Effector memory CD4-positive, alpha-beta T cell (primary cell): ENCODE measurements at places on chromosomes 3 and 15.

- peaks cover 11% of the 10 kb centered on the region for H3K4me1 ChIP-seq
- H3K27ac ChIP-seq: no peak overlapping the region
- no peaks in the 10 kb centered on the region for H3K36me3 ChIP-seq
- no peaks in the 10 kb centered on the region for H3K27me3 ChIP-seq
These were observed 94.3 kb downstream of the UACA start for GRCh38 chr15:70669006-70669602.

GRCh38 chr3:24100696-24101402 is 155.8 kb downstream of the NR1D2 start:
- no peak for DNase-seq
- no peaks in the 10 kb centered on the region for H3K27me3 ChIP-seq
- no peak overlapping the region for H3K4me3 ChIP-seq
- H3K27ac ChIP-seq: no peak overlapping the region
- H3K4me1 ChIP-seq: no peaks in the 10 kb centered on the region
- H3K36me3 ChIP-seq: no peaks in the 10 kb centered on the region

DNA sequence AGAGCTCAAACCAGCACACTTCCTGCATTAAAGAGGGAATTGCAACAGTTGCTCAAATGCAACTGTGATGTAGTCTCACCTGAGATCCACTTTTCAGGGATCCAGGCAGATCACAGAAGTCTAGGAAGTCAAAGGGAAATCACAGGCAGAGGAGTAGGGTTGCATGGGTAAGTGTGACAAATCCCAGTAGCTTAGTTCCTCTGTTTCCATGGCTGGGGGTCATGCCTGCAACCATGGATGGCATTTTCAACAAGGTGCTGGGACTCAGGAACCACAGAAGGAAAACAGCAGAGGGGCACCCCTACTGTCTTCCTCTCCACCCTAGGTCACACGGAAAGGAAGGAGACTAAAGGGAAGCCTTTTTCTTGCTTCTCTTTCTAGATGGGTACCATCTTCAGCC is 36.5 kb upstream of the ARNT2 start:
- no peak for DNase-seq
- H3K4me3 ChIP-seq: no peak overlapping the region
- H3K4me1 ChIP-seq: no peaks in the 10 kb centered on the region
- H3K27me3 ChIP-seq: no peaks in the 10 kb centered on the region

- no peak overlapping the region for H3K4me3 ChIP-seq
- no peaks in the 10 kb centered on the region for H3K27me3 ChIP-seq
- H3K36me3 ChIP-seq: no peaks in the 10 kb centered on the region
- DNase-seq: no peak
- H3K4me1 ChIP-seq: no peaks in the 10 kb centered on the region
- no peak overlapping the region for H3K27ac ChIP-seq
These were observed 79.0 kb upstream of the SGO1 start for GRCh38 chr3:20264900-20265567.

DNA sequence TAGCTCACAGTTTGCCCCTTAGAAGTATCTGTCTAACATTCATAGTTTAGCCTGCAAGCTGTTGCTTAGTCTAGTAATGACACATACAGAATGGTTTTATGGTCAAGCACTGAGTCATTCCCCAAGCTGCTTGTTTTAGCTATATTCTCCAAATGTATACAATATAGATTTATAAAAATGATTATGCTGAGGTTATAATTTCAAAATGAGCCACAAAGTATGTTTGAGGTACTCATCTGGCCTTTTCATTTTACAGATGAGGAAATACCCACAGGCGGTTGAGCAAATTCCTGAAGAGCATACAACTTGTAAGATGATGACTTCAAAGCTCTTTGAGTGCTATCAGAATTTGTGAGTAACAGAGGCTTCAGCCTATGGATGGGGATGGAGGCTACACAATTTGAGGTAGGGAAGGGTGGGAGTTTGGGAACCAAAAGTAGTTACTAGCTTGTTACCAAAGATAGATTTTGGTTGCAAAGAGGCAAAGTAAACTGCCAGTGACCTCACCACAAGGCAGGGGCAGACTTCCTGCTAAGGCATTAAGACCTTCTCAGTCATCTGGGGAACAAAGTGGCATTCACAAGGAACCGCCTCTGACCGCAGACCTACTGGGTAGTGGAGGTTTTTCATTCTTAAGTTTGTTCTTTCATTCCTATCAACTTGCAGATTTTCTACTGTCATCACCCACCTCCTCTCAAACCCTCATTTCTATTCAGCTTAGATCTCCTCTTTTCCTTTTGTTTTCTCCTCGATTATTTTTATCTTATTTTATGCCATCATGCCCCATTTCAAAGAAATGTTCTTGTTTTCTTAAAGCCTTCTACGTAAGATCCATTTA is 257.2 kb upstream of the NECTIN3 start:
- no peak overlapping the region for H3K4me3 ChIP-seq
- no peaks in the 10 kb centered on the region for H3K36me3 ChIP-seq
- no peaks in the 10 kb centered on the region for H3K27me3 ChIP-seq
- no peak overlapping the region for H3K27ac ChIP-seq
- H3K4me1 ChIP-seq: no peaks in the 10 kb centered on the region
- DNase-seq: no peak

- H3K4me3 ChIP-seq: no peak overlapping the region
- no peaks in the 10 kb centered on the region for H3K4me1 ChIP-seq
- DNase-seq: no peak
- no peak overlapping the region for H3K27ac ChIP-seq
- H3K27me3 ChIP-seq: no peaks in the 10 kb centered on the region
These were observed 21.8 kb downstream of the GREM1 start for GRCh38 chr15:32739522-32740063.

GRCh38 chr3:137542049-137542448 is 222.1 kb upstream of the SOX14 start:
- no peaks in the 10 kb centered on the region for H3K36me3 ChIP-seq
- H3K27me3 ChIP-seq: no peaks in the 10 kb centered on the region
- H3K27ac ChIP-seq: no peak overlapping the region
- no peak overlapping the region for H3K4me3 ChIP-seq
- no peaks in the 10 kb centered on the region for H3K4me1 ChIP-seq

GRCh38 chr3:135641761-135642160 is 323.8 kb upstream of the PPP2R3A start:
- H3K4me1 ChIP-seq: no peaks in the 10 kb centered on the region
- DNase-seq: no peak
- H3K27me3 ChIP-seq: no peaks in the 10 kb centered on the region
- H3K27ac ChIP-seq: no peak overlapping the region

DNA sequence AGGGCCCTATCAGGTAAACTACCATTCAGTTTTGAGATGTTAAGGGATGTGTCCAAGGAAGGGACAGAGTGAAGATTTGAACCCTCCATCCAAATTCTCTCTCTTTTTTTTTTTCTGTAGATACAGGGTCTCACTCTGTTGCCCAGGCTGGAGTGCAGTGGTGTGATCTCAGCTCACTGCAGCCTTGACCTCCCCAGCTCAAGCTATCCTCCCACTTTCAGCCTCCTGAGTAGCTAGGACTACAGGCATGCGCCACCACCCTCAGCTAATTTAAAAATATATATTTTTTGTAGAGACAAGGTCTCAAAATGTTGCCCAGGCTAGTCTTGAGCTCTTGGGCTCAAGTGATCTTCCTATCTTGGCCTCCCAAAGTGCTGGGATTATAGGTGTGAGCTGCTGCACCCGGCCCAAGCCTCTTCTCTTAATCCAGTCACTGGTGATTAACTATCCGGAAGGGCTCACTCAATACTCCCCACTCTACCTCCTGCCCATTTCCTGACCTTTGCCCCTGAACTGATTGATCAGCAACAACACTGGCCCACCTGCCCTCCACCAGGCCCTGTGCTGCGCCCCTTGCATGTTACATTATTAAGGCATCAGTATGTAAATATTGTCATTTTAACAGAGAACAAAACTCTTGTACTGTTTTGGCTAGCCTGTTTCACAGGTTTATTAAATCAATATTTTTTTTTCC is 164.7 kb downstream of the CTNNB1 start:
- H3K27ac ChIP-seq: no peak overlapping the region
- no peaks in the 10 kb centered on the region for H3K36me3 ChIP-seq
- H3K27me3 ChIP-seq: no peaks in the 10 kb centered on the region
- no peaks in the 10 kb centered on the region for H3K4me1 ChIP-seq
- no peak overlapping the region for H3K4me3 ChIP-seq
- no peak for DNase-seq

DNA sequence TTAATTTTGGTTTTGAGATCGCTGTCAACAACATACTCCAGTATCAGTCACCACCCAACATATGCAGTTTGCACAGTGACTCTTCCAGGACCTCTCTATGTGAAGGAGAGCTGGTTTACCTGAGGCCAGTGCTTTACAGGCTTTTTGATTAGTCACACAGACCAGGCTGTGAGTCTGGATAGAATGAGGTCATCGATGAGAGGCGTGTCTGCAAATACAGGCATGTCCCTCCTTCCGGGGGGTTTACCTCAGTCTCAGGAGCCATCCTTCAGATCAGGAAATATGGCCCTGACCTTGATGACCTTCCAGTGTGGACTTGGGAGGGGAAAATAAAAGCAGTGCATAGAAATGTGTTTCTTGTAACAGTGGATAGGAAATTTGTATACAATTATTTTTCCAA is 46.9 kb downstream of the KBTBD12 start:
- no peaks in the 10 kb centered on the region for H3K27me3 ChIP-seq
- no peak overlapping the region for H3K27ac ChIP-seq
- no peaks in the 10 kb centered on the region for H3K4me1 ChIP-seq

GRCh38 chr15:40325700-40326099 is 2.2 kb downstream of the INAFM2 start:
- no peaks in the 10 kb centered on the region for H3K27me3 ChIP-seq
- H3K36me3 ChIP-seq: no peaks in the 10 kb centered on the region
- H3K27ac ChIP-seq: no peak overlapping the region
- peaks cover 7% of the 10 kb centered on the region for H3K4me1 ChIP-seq
- H3K4me3 ChIP-seq: no peak overlapping the region

GRCh38 chr15:61459785-61460707 is 230.9 kb upstream of the RORA start:
- H3K4me3 ChIP-seq: no peak overlapping the region
- no peak for DNase-seq
- H3K27me3 ChIP-seq: no peaks in the 10 kb centered on the region
- H3K27ac ChIP-seq: no peak overlapping the region
- H3K36me3 ChIP-seq: no peaks in the 10 kb centered on the region

GRCh38 chr15:90664650-90665287 is 52.4 kb upstream of the BLM start:
- no peaks in the 10 kb centered on the region for H3K36me3 ChIP-seq
- peaks cover 4% of the 10 kb centered on the region for H3K27me3 ChIP-seq
- H3K27ac ChIP-seq: no peak overlapping the region
- no peak for DNase-seq
- peaks cover 36% of the 10 kb centered on the region for H3K4me1 ChIP-seq

GRCh38 chr15:31357148-31357547 is 30.5 kb downstream of the KLF13 start:
- no peak for DNase-seq
- H3K4me3 ChIP-seq: peak overlapping the region; percentile 40
- peaks cover 94% of the 10 kb centered on the region for H3K4me1 ChIP-seq
- no peaks in the 10 kb centered on the region for H3K27me3 ChIP-seq

GRCh38 chr3:142999881-143000280 is 1.5 kb upstream of the U2SURP start:
- H3K27ac ChIP-seq: no peak overlapping the region
- no peaks in the 10 kb centered on the region for H3K27me3 ChIP-seq
- H3K36me3 ChIP-seq: no peaks in the 10 kb centered on the region
- H3K4me3 ChIP-seq: no peak overlapping the region

GRCh38 chr3:48112813-48113212 is 75.4 kb downstream of the CDC25A start:
- H3K4me3 ChIP-seq: no peak overlapping the region
- no peaks in the 10 kb centered on the region for H3K36me3 ChIP-seq
- peak overlapping the region; percentile 34 for H3K27ac ChIP-seq
- no peaks in the 10 kb centered on the region for H3K27me3 ChIP-seq

DNA sequence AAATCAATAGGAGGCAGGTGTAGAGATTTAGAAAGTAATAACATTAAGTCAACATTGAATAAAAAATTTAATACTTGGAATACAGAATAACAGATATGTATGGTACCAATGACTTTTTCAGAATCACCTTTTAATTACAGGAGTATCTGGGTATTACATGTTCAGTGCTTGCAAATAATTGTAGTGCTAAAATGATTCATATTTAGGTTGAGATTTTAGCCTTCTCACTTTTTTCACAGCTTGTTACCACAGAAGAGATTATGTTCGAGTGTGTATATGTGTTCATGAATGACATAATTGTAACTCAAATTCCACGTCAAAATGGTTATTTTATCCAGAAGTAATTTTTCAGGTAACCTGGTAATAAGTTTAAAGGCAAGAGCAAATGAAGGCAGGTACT is 187.9 kb upstream of the TBL1XR1 start:
- H3K27me3 ChIP-seq: no peaks in the 10 kb centered on the region
- no peaks in the 10 kb centered on the region for H3K4me1 ChIP-seq
- H3K4me3 ChIP-seq: no peak overlapping the region
- H3K36me3 ChIP-seq: no peaks in the 10 kb centered on the region
- H3K27ac ChIP-seq: no peak overlapping the region

DNA sequence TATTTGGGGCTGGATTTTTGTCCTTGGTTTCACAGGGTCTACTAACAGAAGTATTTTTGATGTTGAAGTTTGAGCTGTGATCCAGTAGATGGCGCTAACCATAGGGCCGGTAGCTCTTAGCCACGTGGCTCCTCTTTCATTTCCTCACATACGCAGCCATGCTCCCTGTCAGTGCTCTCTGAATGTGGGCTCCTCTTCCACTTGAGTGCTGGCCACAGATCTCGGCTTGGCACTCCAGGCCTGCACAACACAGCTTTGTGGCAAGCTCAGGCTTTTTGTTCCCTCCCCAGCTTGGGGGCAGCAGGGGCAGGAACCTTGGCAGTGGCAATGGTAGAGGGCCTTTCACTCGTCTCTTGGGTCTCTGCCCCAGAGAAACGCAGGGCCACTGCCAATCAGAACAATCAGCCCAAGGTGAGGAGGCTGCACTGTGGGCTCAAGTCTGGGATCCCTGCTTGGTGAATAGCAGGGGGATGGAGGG is 18.6 kb upstream of the DNAAF4 start:
- no peaks in the 10 kb centered on the region for H3K36me3 ChIP-seq
- no peak for DNase-seq

GRCh38 chr15:74132681-74133651 is 2.6 kb downstream of the ISLR2 start:
- H3K27me3 ChIP-seq: peaks cover 46% of the 10 kb centered on the region
- H3K36me3 ChIP-seq: no peaks in the 10 kb centered on the region
- H3K4me3 ChIP-seq: no peak overlapping the region
- H3K27ac ChIP-seq: no peak overlapping the region
- DNase-seq: no peak

- H3K27me3 ChIP-seq: no peaks in the 10 kb centered on the region
- H3K4me3 ChIP-seq: no peak overlapping the region
- no peaks in the 10 kb centered on the region for H3K36me3 ChIP-seq
- no peak for DNase-seq
- no peaks in the 10 kb centered on the region for H3K4me1 ChIP-seq
These were observed 40.0 kb upstream of the SLC6A1 start for GRCh38 chr3:10952525-10952924.

GRCh38 chr3:37580237-37580636 is 281.4 kb upstream of the CTDSPL start:
- no peak overlapping the region for H3K4me3 ChIP-seq
- no peak overlapping the region for H3K27ac ChIP-seq
